Activated CD4-positive, alpha-beta T cell treated with anti-CD3 and anti-CD28 coated beads, Interleukin-2, amount 10 ng/mL, durations not matched to agents 7 days and 5 days (primary cell): ENCODE measurements at places on chromosomes 4 and X.

- DNase-seq: no peak
These were observed 378.9 kb downstream of the KCNIP4 start for GRCh38 chr4:21569638-21570037.

GRCh38 chr4:1792832-1793495 is at the start of gene FGFR3:
Gene FGFR3, plus strand, starts transcription at chr4:1793293. Its CDS starts 642 bp downstream, at chr4:1793935.
- peak; percentile 20 for DNase-seq

GRCh38 chr4:183249854-183250253 is 70.2 kb downstream of the CLDN22 start:
- peak; percentile 18 for DNase-seq

GRCh38 chrX:120238933-120239332 is 11.7 kb upstream of the ZBTB33 start:
- DNase-seq: no peak

GRCh38 chr4:128308986-128309385 is 21.4 kb upstream of the PGRMC2 start:
- DNase-seq: no peak

GRCh38 chrX:106510713-106511403 is 100.9 kb upstream of the RADX start:
- DNase-seq: no peak

- DNase-seq: no peak
These were observed 27.3 kb upstream of the XAGE2 start for GRCh38 chrX:52341493-52341892.

- DNase-seq: no peak
These were observed 124.6 kb downstream of the NDST3 start for GRCh38 chr4:118158763-118159375.

DNA sequence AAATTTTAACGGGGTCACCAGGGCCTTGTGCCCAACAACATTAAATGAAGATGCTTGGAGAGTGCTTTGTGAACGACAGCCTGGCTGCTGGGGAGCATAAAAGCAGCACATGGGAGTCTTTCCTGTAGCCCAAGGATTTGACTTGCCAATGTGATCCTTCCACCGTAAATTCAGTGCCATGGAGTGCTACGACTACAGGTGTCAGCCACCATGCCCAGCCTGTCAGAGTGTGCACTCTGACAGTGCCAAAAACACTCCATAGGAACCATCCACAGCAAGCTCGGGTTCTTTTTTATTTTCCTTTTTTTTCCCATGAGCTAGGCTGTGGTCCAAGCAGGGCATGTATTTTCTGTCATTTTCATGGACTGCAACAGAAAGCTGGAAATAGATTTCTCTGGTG is 156.9 kb downstream of the NLGN4X start:
- DNase-seq: no peak

DNA sequence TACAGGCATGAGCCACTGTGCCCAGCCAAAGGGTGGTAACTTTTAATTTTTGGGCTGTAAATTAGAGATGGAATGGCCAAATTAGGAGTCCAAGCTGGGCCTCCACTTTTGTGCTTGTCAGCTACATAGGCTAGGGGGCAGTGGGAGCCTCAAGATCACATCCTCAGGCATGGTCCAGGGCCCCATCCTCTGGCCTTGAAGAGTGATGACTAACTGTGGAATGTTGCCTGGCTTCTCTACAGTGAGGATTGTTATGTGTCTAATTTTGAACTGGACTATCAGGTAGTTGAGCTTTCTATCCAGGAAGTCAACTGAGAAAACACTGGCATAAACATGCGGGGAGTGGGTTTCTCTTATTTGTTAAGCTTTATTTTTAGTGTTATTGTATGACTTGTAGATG is 33.0 kb downstream of the CCNG2 start:
- no peak for DNase-seq

GRCh38 chr4:87037671-87038334 is 103.0 kb downstream of the AFF1 start:
- no peak for DNase-seq

DNA sequence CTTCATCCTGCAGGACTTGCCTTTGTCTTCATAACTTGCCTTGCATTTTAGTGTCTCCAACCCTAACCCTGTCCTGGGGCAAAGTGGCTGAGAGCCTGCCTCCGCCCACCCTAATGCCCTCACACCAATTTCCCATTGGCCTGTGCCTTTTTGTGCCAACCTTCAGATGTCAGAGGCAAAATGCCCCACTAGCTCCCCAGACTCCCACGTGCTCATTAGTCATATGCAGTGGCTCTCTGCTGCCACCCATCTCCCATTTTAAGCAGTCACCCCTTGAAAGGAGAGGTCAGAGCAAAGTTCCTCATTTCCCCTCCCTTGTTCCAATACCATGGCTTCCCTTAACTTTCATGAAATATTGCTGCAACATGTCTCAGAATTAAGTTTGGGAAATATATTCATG is 74.8 kb upstream of the PASD1 start:
- peak; percentile 6 for DNase-seq

GRCh38 chr4:76947369-76947768 is 2.2 kb upstream of the SEPTIN11 start:
- no peak for DNase-seq

GRCh38 chr4:4754641-4755040 is 104.8 kb upstream of the MSX1 start:
- no peak for DNase-seq

DNA sequence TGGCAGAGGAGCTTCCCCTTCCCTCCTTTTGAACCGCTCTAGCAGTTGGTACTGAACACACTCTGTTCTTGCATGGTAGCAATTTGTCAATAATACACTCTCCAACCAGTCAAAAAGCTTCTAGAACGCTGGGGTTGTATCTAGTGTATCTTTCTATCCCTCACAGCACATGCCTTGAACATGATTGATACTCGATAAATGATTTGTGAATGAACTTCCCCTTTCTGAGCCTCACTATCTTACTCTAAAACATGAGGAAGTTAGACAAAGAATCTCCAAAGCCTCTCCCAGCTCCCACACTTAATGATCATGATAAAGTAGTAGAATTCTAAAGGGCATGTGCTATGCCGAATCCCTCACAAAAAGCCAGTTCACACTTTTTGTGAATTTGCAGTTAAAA is 64.4 kb downstream of the DLG3 start:
- DNase-seq: no peak

DNA sequence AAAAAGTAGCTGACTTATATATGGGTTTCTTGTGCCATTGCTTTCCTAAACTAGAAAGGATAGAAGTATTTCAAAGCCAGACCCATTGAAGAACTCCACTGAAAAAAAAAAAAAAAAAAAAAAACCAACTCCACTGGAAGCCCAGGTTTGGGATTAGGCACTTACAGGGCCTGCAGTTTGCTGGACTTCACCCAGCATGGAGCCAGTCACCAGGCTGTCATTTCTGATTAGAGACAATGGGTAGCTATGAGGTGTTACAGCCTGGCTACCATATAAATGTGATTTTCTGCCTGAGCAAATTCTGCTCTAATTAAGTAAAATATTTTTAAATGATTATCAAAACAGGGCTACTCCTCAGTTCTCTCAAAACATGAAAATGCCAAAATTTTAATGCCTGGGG is 49.5 kb downstream of the HS6ST2 start:
- DNase-seq: no peak

DNA sequence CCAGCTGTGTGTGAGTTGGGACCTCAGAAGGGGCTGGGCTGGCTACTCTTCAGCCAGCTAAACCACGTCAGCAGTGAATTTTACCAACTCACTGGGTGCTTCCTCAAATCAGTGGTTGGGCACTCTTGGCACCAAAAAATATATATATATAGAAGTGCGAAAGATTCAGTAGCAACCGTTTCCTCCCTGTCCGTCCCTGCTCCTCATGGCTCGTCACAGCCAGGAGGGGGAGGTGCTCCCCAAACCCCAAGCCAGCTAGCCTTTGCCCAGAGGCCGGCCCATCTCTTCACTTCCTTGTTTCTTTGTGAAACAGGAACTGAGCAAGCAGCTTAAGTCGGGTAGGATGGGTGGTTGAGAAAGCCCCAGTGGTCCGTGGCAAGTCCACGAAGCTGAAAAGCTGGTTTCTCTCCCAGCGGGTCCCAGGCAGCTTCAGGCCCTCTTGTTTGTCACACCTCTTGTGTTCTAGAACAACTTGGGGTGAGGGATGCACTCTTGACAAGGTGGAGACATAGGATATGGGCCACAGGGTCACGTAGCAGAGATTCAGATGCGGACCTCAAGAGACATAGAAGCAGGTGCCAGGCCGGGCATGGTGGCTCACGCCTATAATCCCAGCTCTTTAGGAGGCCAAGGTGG is 6.8 kb upstream of the SASH3 start:
- peak; percentile 57 for DNase-seq

- no peak for DNase-seq
These were observed 152.6 kb downstream of the CRLF2 start for GRCh38 chrX:1059576-1060561.

GRCh38 chrX:133776072-133776471 is 209.3 kb downstream of the GPC3 start:
- DNase-seq: peak; percentile 40

DNA sequence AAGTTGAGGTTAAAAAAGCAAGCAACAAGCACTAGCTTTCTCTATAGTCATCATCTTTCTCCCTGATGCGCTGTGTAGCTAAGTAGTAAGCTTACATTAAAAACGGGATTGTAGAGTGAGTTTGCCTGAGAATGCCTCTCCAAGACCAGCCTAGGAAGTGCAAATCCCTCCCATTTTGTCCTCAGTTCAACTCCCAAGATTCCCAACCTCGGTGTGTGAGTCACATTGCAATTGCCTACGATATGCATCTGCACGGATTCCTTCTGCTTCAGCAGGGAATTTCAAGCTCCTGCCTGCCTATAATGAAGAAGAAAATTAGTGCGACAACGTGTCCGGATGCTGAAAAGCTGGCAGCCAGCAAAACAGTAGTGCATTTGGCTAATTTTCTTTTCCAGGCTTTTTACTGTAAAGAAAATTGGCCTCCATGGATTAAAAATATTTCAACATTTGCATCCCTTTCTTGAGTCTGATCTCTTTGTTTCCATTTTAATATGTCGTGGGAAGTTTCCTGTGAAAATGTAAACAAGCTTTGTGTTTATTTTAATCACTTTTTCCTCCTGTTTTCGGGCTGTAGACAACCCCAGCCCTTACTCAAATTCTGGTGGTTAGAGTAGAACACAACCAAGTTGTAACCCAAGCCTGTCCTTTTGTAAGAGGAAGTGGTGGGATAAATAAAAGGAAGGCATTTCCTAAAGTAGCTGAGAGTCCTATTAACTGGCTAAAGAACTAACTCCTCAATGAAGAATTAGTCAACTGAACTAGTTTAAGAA is 58.4 kb upstream of the TET2 start:
- no peak for DNase-seq

DNA sequence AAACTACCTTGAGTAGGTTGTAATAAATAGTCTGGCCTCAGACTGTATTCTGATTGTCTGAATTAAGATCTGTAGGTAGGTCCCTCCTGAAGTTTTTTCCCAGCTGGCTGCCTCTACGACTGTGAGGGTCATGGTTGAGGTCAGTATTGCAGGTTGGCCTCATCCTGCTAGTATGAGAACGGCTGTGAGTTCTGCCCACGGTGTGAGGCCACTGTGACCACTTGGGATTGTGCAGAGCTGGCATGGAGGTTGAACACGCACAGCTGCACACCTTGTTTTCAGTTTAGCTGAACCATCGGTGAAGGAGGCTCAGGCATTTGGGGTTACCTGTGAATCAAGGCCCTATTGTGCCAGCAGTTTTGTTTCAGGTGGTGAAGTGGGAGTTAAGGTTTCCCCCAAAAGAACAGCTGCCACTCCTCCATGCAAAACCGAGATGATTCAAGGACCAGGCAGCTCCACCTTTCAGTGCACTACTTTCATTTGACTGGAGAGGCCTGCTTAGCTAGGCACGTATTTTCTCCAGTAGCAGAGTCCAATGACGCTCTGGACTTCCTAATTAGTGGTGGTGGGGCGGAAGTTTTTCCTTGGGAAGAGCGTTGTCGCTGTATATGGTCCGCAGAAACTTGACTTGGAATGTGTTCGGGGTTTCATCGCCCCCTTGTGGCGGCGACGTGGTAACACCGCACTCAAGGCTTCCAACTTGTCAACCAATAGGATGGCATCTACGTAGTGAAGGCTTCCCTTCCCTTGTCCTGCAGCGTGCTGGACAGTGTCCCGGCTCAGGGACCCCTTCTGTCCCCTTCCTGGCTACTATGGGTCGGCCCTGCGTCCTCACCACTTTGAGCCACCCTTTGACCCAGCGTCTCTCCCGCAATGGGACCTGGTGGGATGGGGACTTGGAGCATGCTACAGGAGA is 13.8 kb downstream of the CMC4 start:
- DNase-seq: peak; percentile 42

DNA sequence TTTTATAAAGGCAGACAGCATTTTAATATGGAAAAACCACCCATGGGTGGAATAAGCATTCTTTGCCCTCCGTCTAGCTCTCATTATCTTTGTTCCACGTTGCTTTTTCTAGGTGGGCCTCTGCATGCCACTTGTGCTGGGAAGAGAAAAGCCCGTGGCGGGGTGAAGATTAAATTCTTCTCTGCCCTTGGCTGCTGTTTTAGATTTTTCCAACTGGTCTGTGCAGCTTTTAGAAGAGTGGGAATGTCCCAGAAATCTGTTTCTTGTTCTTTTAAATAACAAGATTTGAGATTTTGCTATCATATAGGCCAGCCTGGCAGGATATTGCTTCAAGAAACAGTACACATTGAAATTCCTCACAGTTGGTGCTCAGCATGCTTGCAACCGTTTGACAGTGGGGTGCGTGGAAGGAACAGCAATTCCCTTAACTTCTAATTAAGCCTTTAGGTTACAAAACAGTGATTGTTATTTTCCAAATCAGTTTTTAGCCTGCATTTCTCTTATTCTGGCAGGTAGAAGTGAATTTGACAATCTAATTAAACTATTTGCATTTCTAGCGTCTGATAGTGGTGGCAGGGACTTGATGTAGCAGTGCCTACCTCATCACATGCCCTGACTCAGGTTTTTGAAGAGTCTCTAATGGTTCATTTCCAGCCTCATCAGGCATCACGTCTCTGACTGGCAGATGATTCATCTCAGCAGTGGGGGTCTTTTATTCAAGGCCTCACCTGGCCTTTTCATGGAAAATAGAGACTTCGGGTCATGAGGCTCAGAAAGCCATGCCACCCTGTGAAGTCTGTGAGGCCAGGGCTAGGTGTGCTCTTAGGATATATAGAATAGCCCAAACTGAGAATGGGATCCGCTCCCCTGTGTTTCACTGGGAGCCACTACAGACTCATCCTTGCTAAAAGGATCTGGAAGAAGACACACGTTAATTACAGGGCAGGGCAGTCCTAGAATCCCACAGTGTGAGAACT is 50.8 kb downstream of the PPEF1 start:
- no peak for DNase-seq

DNA sequence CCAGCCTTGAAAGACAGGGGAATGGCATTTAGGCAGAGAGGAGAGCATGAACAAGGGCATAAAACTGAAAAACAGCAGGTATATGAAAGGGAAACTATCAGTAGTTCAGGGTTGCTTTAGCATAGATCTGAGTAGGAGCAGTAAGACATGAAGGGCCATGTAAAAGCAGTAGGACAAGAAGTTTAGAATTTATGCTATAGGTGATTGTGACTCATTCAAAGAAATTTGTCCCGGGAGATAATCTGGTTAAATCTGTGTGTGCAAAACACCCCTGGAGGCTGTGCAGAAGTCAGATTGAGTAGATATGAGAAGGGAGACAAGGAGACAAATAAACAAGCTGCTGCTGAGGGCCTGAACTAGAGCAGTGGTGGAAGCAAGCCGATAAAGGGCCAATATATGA is 109.1 kb upstream of the BMP3 start:
- DNase-seq: no peak

GRCh38 chr4:15754323-15754722 is 23.8 kb upstream of the CD38 start:
- DNase-seq: peak; percentile 75

- DNase-seq: no peak
These were observed 167.0 kb downstream of the SMIM20 start for GRCh38 chr4:26080870-26081628.

- DNase-seq: no peak
These were observed 23.1 kb downstream of the EIF4E start for GRCh38 chr4:98905839-98906238.
